ENCODE measurements at places on chromosomes 13 and 19.

- DNase-seq = no peak
Measured at GRCh38 chr19:18975011-18975410, 34.0 kb upstream of the HOMER3 start.

GRCh38 chr19:10812902-10813404, 23.1 kb downstream of the TMED1 start:
- no peak for DNase-seq

DNA sequence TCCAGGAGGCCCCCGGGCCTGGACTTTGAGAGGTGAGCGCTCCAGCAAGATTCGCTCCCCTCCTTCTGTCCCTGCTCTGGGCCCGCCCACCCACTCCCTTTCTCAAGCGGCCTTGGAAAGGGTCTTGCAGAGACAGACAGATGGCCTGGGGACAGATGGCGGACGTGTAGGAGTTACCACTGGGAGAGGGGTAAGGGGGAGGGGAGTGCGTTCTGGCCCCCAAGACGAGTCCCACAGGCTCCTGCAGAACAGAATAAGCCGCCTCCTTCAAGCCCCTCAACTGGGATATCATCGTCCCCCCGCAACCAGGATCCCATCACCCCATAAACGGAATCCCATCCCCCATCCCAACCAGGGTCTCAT, 3.6 kb upstream of the TNFAIP8L1 start:
- no peak for DNase-seq

DNA sequence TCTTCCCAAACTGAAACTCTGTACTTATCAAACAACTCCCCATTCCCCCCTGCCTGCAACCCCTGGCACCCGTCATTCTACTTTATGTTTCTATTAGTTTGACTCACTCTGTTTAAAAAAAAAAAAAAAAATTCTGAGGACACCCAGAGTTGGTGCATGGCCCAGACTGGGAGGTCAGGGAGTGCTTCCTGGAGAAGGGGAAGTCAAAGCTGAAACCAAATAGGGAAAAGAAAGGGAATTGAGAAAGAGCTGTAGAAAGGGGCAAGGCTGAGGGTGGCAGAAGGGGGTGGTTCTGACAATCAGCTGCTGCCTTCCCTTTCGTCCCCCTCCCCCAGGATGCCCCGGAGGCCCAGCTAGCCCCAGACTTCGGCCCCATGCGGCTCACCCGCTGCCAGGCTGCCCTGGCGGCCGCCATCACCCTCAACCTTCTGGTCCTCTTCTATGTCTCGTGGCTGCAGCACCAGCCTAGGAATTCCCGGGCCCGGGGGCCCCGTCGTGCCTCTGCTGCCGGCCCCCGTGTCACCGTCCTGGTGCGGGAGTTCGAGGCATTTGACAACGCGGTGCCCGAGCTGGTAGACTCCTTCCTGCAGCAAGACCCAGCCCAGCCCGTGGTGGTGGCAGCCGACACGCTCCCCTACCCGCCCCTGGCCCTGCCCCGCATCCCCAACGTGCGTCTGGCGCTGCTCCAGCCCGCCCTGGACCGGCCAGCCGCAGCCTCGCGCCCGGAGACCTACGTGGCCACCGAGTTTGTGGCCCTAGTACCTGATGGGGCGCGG, 9.0 kb upstream of the STRN4 start:
- DNase-seq = no peak

GRCh38 chr13:32228330-32229041, 86.7 kb downstream of the ZAR1L start:
- no peak for DNase-seq

DNA sequence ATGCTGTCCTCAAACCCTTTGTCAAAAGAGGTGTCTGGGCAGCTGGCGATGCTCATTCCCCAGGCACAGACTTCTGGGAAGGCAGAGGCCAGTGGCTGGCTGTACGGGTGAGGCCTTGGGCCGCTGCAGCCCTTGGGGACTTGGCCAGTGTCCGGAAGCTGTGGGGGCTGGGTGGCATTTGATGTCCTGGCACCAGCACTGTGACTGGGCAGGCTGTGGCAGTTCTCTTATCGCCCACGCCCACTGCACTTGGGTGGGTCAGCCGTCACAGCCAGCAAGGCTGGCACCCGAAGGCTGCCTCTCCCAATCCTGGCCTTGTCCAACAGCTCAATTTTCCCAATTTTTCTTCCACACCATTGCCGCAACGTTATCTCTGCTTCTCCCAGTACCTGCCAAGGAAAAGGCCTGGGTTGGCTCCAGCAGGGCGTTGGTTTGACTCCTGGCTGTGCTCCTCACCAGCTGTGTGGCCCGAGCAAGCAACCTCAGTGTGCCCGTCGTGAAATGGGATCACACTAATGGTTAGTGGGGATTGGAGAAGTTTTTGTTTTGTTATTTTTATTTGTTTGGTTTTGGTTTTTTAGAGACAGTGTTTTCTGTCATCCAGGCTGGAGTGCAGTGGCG, 12.7 kb upstream of the SLC44A2 start:
- DNase-seq = no peak

- DNase-seq = no peak
Measured at GRCh38 chr13:42650506-42650905, 76.6 kb downstream of the TNFSF11 start.

DNA sequence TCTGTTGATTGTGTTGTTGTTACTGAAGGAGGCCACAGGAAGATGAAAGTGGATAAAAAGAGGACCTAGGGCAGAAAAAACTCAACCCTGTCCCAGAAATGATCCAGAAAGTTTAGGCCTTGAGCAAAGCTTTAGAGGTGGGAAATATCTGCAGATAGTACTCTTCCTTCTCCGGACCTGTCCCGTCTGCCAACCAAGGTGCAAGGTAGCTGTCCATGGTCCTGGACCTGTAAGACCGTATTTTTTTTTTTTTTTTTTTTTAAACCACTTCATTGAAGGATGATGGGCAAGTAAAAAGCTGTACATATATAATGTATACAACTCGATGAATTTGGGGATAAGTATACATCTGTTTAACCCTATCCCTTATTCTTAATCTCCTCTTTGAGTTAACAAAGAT, 225.9 kb downstream of the OLFM4 start:
- no peak for DNase-seq

- no peak for DNase-seq
Measured at GRCh38 chr13:113005076-113005865, 36.3 kb downstream of the MCF2L start.

- DNase-seq = no peak
Measured at GRCh38 chr13:95650696-95651095, 6.2 kb upstream of the DZIP1 start.

GRCh38 chr19:29665826-29666577, 741 bp downstream of the PLEKHF1 start:
- DNase-seq = no peak

GRCh38 chr19:48396016-48396823, 2.8 kb downstream of the GRIN2D start:
- no peak for DNase-seq

GRCh38 chr19:20414120-20414519, 151.5 kb downstream of the ZNF737 start:
- DNase-seq = no peak
